Panc1 (cell line): ENCODE measurements at places on chromosomes 3 and 15.

- no peak overlapping the region for H3K4me3 ChIP-seq
- no peaks in the 10 kb centered on the region for H3K4me1 ChIP-seq
- H3K27ac ChIP-seq, result no peak overlapping the region
- H3K27me3 ChIP-seq, result no peaks in the 10 kb centered on the region
Measured at GRCh38 chr3:20574746-20575145, 388.7 kb upstream of the SGO1 start.

DNA sequence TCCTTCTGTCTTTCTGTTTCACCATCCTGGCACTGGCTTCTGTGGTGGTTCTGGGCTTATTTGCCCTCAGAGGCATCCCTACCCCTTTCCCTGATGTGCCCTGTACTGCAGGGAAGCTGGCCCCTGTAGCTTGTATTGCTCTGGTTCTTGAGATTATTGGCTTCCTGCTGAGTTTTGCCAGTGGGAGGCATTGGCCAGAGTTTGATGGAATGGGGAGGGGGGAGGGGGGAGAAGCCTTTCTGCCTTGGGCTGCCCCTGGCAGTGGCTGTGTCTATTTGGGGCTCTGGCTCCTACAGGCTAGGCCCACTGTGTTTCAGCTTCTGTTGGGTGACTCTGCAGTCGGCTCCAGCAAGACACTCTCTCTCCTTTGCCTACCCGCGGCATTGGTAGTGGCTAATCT is 41.6 kb upstream of the SEMA6D start:
- H3K4me3 ChIP-seq, result no peak overlapping the region
- H3K36me3 ChIP-seq, result no peaks in the 10 kb centered on the region; the same call in 1 of the 2 replicates
- H3K27me3 ChIP-seq, result no peaks in the 10 kb centered on the region; the same call in 1 of the 2 replicates
- DNase-seq, result no peak

GRCh38 chr3:139642996-139643395 is 34.8 kb downstream of the NMNAT3 start:
- H3K36me3 ChIP-seq, result no peaks in the 10 kb centered on the region
- H3K4me3 ChIP-seq, result no peak overlapping the region
- no peak overlapping the region for H3K27ac ChIP-seq
- H3K27me3 ChIP-seq, result no peaks in the 10 kb centered on the region

GRCh38 chr3:69203631-69204314 is 81.4 kb upstream of the LMOD3 start:
- no peak for DNase-seq
- no peaks in the 10 kb centered on the region for H3K36me3 ChIP-seq
- H3K27me3 ChIP-seq, result no peaks in the 10 kb centered on the region
- no peak overlapping the region for H3K4me3 ChIP-seq
- 0 out of 2 replicates have a peak, but pooled peaks cover 3% of the 10 kb centered on the region for H3K4me1 ChIP-seq
- H3K27ac ChIP-seq, result no peak overlapping the region

GRCh38 chr15:70752193-70752635 is 11.1 kb downstream of the UACA start:
- peak overlapping the region; percentile 74 for H3K27ac ChIP-seq
- H3K36me3 ChIP-seq, result peaks cover 4% of the 10 kb centered on the region; the same call in 1 of the 2 replicates
- DNase-seq, result no peak

- no peak overlapping the region for H3K27ac ChIP-seq
- H3K27me3 ChIP-seq, result peaks cover 3% of the 10 kb centered on the region; the same call in 1 of the 2 replicates
- H3K4me3 ChIP-seq, result no peak overlapping the region
- no peaks in the 10 kb centered on the region for H3K4me1 ChIP-seq
- no peak for DNase-seq
- no peaks in the 10 kb centered on the region for H3K36me3 ChIP-seq
Measured at GRCh38 chr3:160106905-160107861, 118.0 kb upstream of the C3orf80 start.

GRCh38 chr3:81761904-81762580 is 597 bp upstream of the GBE1 start:
- no peaks in the 10 kb centered on the region for H3K27me3 ChIP-seq
- H3K36me3 ChIP-seq, result no peaks in the 10 kb centered on the region
- peak overlapping the region; percentile 79 for H3K4me3 ChIP-seq

DNA sequence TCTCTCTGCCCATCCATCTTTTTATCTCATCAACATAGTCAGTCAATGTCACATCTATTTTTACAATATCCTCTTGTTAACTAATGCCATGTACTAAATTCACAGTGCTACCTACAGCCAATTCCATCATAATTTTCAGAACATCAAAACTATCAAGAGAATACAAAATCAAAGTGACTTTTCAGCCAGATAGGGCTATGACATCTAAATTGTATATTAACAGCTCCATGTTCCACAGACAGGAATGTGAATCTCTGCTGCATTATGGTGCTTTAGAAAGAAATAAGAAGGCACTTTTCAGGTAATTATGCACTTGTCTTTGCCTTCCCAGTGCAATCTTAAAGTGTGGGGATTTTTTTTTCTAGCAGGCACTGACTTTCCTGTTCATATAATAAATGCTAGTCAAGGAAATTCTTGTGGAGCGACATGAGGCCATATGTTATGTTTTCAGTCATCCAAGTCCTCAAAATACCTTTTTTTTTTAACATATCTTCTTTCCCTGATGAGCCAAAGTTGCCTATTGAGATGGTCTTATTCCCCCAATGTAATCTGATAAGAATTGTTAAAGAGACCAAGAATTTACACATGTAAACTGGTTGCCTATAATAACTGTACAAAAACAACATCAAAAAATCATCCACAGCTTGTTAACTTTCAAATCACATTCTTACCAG is 252.0 kb upstream of the CNTN3 start:
- DNase-seq, result no peak
- H3K4me3 ChIP-seq, result no peak overlapping the region
- H3K4me1 ChIP-seq, result no peaks in the 10 kb centered on the region
- H3K36me3 ChIP-seq, result no peaks in the 10 kb centered on the region
